ENCODE measurements at places on chromosomes 1 and 21.

DNA sequence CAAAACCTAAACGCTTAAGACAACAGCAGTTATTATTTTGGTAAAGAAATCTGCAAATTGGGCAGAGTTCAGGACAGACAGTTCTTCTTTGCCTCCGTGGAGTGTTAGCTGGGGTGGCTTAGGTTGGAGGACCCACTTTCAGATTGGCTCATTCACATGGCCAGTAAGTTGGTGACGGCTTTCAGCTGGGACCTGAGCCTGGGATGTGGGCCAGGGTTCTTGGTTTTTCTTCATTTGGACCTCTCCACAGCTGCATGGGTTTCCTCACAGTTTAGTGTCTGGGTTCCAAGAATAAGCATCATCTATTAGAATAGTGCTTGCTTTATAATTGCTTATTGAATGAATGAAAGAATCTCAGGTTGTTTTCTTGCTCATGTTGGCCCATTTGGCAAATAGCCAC lies 72.2 kb downstream of the ATF6 start:
- no peak for DNase-seq

DNA sequence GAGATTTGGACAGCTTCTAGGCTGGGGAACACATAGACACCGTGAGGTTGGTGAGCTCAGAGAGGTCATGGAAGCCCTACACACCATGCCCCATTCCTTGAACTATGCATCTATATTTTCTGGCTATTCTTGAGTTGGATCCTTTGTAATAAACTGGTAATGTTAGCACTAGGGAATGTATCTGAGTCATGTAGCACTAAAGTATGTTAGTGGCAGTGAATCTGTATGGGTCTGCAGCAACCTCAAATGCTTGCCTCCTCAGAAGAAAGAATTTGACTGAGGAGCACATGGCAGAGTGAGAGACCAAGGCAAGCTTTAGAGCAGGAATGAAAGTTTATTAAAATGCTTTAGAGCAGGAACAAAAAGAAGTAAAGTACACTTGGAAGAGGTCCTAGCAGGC lies 43.7 kb upstream of the LRRC7 start:
- DNase-seq, result no peak

GRCh38 chr21:41768437-41769042 lies 1.7 kb upstream of the RIPK4 start:
- DNase-seq, result peak; percentile 28

GRCh38 chr1:1290238-1290731 lies 10.0 kb downstream of the SCNN1D start:
- DNase-seq, result no peak

DNA sequence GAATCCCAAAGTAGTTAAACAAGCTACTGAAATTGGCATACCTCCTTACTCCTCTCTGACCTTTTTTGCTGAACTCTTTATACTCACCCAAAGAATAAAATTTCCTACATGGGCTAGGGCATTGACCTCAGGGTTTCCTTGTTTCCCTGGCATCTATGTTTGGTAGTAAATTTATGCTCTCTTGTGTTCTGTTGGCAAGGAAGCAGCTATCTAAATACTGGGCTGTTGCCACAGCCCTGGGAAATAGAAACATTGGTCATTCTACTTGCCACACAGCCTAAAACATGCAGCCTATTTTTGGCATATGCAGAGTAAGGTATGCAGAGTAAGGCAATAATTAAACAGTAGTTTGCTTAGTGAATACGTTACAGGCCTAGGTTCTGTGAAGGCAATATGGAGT lies 351.4 kb downstream of the HLX start:
- DNase-seq, result no peak

DNA sequence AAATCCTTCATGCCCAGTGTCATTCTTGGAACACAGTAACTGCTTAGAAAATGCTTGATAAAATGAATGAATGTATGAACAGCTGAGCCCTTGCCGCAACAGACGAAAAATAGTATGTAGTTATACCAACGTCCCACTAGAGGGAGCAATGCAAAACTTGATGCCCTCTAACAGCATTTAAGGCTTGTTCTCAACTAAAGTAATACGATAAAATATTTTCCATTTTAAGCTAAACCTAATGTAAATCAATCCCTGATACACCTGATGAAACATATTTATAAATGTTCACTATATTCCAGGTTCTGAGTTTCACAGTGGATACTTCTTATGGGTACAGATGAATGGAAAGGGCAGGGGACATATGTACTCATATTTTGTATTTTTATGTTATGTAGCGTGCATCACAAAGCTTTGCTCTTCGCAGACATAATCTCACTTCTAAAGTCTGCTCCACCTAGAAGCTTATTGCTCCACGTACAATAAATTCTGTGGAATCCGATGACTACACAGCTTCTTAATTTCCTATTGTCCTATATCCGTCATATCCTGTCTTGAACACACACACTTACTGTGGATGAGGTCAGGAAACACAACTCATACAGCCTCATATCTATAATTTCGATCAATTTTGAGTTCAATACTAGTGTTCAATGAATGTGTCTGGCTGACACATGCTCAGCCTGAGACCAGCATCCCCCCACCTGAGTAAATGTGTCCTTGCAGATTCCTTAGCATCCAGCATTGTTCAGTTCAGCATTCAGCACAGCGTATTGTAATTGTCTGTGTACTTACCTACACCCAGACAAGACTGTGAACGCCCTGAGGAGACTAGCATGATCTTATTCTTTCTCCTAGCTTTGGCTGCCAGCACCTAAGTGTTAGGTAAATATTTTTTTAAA lies 4.4 kb upstream of the UTP25 start:
- DNase-seq, result no peak

- no peak for DNase-seq
These were observed 59.4 kb upstream of the IFI44L start for GRCh38 chr1:78560811-78561210.

DNA sequence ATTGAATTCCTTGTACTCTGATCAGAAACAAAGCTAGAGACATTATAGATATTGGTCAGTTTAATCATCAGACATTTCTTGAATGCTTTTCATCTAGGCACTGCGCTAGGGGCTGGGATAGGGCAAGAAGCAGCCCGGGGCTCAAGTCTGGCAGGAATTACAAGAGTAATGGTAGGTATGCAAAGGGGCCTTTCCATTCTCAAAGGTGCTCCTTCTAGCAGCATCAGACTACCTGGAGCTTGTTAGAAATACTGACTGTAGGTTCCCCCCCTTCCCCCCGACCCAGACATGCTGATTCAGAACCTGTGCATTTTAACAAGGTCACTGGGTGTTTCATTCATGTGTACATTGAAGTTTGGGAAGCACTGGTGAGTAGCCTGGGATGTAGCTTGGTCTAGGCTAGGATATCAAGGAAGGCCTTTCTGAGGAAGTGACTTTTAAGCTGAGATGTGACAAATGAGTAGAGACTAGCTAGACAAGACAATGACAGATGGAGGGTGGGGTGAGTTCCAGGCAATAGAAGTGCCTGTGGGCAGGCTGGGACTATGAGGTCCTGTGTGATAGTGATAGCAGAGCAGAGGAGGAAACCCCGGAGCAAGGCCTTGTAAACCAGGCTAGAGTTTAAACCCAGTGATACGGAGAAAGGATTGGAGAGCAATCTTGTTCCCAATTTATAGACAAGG lies 26.3 kb downstream of the NFASC start:
- DNase-seq, result no peak

DNA sequence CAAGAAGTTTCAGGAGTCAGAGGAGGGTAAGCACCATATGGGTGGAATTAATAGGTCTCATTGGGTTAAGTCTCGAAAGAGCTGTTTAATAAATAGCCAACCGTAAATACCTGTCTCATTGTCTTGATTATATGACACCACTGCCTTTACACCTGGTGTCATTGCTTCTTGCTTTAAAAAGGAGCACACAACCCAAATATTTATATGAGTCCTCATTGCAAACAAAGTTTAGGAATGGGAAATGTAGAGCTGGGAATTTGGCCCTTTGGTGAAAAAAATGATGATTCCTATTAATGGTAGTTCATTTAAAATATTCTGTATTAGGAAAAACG lies 2.1 kb downstream of the BACH1 start:
- no peak for DNase-seq

DNA sequence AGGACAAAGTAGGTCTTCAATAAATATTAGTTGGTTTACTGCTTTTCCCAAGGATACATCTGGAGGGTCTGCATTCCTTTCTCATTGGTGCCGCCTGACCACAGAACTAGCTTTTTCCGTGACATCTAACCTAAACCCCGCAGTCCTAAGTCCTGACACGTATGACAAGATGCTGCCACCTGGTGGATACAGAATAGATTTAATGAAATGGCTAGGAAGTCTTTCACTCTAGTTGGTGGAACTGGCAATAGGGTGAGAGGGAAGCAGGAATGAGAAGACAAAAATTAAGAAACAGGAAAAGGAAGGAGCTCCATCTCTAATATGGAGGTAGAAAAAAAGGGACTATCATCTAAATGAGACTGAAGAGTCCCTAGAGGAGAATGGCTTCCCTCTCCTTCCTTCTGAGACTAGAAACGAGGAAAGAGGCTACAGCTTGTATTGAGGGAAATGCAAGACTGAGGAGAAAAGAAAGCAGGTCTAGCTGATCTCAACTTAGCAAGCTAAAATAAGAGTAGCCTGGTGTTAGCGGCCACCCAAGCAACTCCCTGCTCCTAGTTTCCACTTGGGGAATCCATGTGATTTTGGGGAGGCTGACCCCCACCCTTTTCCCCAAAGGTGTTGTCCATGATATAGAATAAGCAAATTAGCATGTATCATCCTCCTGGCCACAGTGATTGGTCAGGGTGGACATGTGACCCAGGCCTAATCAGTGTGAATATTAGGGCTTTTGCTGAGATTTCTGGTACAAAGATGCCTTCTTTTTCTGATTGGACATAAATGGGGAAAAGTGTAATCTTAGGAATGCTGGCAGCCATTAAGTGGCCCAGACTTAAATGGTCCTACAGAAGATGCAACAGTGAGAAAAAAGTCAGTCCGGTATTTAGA lies 5.9 kb downstream of the RFX5 start:
- DNase-seq, result peak; percentile 76

- DNase-seq, result no peak
These were observed 105.5 kb upstream of the SPAG17 start for GRCh38 chr1:118290571-118290970.

DNA sequence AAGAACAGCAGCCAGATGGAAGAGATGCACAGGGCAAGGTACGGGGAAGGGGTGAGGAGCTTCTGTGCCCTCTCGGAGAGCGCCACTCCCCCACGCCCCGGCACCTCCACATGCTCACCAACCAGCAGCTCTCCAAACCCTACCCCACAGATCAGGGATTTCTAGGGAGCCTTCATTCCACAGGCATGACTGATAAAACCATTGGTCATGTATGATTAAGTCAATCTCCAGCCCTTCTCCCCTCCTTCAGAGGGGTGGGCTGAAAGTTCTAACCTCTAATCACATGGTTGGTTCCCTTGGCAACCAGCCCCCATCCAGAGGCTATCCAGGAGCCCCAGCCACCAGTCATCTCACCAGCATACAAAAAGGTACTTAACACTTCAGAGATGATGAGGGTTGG lies 144.7 kb downstream of the TGFBR3 start:
- no peak for DNase-seq
